ENCODE measurements at places on chromosomes 1 and 21. TPM values are rescaled to one million over a fixed set of nuclear protein-coding genes. Genes with fewer than 3 reads are reported as not detected.

Gene OR2AK2
- not detected for total RNA-seq

Gene KCNJ9
- not detected for total RNA-seq

Gene OR14K1
- total RNA-seq: not detected

Gene THEMIS2
- 23.5 TPM for total RNA-seq

Gene CA14
- total RNA-seq: not detected

Gene EVA1B
- total RNA-seq: 35.8 TPM

Gene CA6
- total RNA-seq: not detected

Gene GBP7
- total RNA-seq: not detected

Gene NPR1
- not detected for total RNA-seq

Gene SPRR2G
- total RNA-seq: not detected

Gene SPRR3
- total RNA-seq: not detected

Gene FABP3
- 2.7 TPM for total RNA-seq

Gene MTX1
- 92.8 TPM for total RNA-seq

Gene OR2L3
- not detected for total RNA-seq

Gene NFASC
- 17.6 TPM for total RNA-seq

Gene TMEM52
- not detected for total RNA-seq

Gene MAP1LC3C
- not detected for total RNA-seq

Gene HSPA6
- 0.44 TPM for total RNA-seq
